Esophagus squamous epithelium (tissue), 5 donors: ENCODE measurements at places on chromosomes 4 and X.

- DNase-seq, result no peak
- no peak overlapping the region for H3K27ac ChIP-seq
- H3K36me3 ChIP-seq, result no peaks in the 10 kb centered on the region
- H3K4me3 ChIP-seq, result no peak overlapping the region
Observed at GRCh38 chr4:126268106-126268505, 953.4 kb downstream of the FAT4 start.

DNA sequence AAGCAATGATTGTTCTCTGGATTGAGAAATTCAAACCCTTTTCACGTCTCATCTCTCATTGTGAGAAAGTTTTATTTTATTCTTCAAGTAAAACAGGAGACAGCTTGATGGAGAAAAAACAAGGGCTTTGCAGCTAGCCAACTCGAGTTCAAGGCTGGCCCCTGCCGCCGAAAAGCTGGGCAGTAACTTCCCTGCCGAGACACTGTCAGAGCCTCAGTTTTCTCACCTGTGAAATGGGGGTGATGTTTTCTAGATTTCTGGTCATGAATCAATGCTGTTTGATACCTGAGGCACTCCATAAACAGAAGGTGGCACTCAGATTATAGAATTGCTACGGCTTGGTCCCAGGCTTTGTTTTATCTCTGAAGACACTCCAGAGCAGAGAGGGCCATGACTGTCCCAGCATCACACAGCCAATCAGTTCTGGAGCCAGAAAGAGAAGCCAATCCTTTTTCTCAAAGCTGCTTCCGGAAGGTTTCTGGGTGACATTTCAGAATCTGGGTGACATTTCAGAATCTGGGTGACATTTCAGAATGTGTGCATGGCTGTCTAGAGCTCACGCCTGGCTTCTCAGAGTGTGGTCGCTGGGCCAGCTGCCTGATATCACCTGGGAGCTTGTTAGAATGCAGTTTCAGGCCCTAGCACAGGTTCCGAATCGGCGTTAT is 33.2 kb downstream of the HMX1 start:
- no peaks in the 10 kb centered on the region for H3K4me1 ChIP-seq
- no peaks in the 10 kb centered on the region for H3K27me3 ChIP-seq
- H3K27ac ChIP-seq, result no peak overlapping the region
- H3K36me3 ChIP-seq, result no peaks in the 10 kb centered on the region
- no peak overlapping the region for H3K4me3 ChIP-seq

- H3K36me3 ChIP-seq, result no peaks in the 10 kb centered on the region
- no peaks in the 10 kb centered on the region for H3K4me1 ChIP-seq
- no peak for DNase-seq
- H3K27me3 ChIP-seq, result no peaks in the 10 kb centered on the region
- H3K27ac ChIP-seq, result no peak overlapping the region
- no peak overlapping the region for H3K4me3 ChIP-seq
Observed at GRCh38 chrX:44080083-44080482, 106.9 kb upstream of the NDP start.

GRCh38 chr4:55395218-55395528 is 584 bp upstream of the TMEM165 start:
- peak overlapping the region; percentile 97 for H3K4me3 ChIP-seq
- DNase-seq, result no peak
- H3K4me1 ChIP-seq, result peaks cover 36% of the 10 kb centered on the region

DNA sequence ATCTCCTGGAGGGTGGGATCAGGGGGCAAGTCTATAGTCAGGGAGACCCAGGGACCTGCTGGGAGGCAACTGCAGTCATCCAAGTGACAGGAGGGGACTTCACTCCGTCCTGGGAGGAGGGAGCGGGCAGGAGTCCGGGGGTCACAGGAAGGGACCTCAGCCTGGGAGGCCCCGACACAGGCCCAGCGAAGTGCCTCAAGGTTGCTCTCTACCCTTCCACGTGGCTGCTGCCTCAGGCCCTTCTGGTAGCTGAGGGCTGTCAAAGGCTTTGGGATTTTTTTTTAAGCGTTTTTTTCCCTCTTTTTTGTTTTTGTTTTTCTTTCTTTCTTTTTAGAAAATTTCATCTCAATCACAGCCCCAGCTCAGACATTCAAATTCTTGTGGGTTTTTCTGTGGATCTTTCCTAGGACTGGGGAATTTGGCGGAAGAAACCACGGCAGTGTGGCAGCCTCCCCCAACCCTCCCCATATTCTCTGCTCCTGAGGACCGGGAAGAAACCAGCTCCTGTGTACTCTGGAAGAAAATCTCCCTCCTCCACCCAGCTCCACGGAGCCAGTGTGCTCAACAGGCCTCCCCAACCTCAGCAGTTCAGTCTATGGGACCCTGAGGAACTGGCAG is 1.4 kb upstream of the HAUS7 start:
- DNase-seq, result no peak
- peaks cover 12% of the 10 kb centered on the region for H3K4me1 ChIP-seq
- no peaks in the 10 kb centered on the region for H3K36me3 ChIP-seq
- H3K27me3 ChIP-seq, result no peaks in the 10 kb centered on the region
- H3K27ac ChIP-seq, result no peak overlapping the region
